ENCODE measurements at places on chromosomes 5 and 9.
A peak's percentile ranks its signal among the peaks of the same experiment; 100 is the strongest.

DNA sequence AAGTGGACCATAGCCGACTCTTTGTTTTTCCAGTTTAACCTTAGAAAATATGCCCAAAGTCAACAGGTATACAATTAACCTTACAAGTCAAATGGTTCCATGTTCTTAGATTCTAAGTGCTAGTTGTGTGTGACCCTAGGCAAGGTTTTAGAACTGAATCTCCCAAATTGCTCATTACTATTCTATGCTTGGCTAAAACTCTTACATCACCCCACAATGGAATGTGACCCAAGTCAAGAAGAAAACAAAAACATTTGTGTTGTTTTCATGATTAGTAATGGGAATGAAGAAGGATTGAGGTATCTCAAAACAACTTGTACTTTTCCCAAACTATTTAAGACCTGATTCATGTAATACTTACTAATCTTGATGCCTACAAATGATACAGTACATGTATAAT is 159.2 kb downstream of the ARRDC3 start:
- no peak for DNase-seq

GRCh38 chr5:57034201-57034916 is 82.4 kb upstream of the MIER3 start:
- DNase-seq: peak; percentile 83

DNA sequence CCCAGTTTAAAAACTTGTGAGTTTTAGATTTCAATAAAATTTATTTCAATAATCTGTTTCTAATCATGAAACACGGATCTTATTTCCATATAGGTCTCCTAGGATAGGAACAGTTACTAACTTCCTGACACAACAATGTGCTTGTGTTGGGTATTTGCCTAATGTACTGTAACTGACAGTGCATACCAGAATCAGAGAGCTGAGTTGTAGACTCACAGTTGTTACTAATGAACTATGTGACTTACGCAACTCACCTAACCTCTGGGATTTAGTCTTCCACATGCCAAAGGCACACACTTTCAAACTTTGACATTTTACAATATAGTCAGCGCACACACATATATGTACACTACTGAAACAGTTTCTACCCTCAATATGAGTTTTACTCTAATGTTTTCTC is 77.7 kb downstream of the HOMER1 start:
- DNase-seq: no peak

DNA sequence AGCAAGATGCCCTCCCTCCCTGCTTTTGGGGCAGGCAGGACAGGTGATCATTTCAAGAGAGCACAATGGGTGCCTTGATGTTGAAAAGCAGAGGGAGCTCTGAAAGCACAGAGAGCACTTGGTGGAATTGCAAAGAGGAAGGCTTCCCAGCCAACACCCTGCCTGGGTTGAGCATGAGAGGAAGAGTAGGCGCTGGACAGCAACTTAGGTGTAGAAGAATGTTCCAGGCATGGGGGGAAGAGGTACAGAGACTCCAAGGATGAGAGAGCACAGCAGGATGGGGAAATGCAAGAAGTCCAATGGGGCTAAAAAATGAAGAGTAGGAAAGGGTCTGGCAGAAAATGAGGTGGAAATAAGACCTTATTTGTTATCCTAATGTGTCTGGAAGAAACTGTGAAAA is 144.8 kb downstream of the TRIM36 start:
- no peak for DNase-seq

DNA sequence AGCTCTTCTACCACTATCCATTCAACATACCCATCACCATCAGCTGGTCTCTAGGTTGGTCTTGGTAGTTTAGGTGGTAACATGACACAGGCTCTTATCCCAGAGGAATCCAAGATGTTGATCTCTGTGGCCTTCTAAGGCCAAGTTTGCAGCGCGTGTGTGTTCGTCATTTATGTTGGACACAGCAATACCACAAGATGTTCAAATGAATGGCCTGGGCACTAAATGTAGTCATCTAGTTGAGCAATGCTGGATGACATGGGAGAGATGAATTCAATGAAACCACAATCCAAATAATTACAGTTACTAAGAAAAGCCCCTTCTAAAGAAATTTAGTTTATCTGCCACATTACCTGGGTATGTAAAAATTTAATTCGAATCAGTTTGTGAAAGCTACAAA is 292.4 kb downstream of the MRPS30 start:
- no peak for DNase-seq

DNA sequence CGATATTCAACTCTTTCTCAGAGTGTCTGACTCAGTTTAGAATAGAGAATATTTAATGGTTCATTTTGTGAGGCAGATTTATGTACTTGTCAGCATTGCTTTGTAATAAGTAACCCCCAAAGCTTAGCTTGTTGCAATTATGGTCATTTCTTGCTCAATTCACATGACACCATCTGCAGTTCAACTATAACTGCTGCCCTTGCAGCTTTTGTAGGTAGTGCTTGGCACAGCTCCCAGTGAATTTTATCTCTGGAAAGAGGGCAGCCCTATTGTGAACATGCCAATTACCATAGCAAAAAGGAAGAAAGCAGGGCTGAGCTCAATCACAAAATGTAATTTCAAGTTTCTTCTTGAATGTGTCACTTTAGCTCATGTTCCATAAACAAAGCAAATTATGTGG is 1587.7 kb upstream of the ACO1 start:
- DNase-seq: no peak

- no peak for DNase-seq
Measured at GRCh38 chr9:105636331-105636730, 25.9 kb upstream of the TAL2 start.

- no peak for DNase-seq
Measured at GRCh38 chr9:121878271-121878822, 214.8 kb downstream of the TTLL11 start.

DNA sequence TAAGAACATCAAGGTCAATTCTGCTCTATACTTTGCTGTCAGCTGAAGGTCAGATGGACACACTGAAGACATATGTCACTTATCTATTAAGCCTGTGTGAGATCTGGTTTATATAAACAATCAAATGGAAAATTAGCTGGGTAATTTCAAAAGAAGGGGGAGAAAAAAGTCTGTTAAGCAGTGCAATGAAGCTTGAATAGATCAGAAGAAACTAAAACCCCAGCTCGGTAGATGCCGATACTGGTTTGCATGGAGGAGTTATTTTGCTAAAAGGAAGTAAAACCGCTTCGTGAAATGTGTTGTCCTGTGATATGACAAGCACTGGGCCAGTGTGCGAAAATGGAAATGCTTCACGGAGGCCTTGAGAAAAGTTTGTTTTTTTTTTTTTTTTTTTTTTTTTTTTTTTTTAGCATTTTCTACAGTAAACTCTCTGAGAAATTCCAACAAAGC is 148.8 kb downstream of the MEF2C start:
- no peak for DNase-seq

GRCh38 chr5:75668977-75669689 is 48.1 kb downstream of the POC5 start:
- peak; percentile 78 for DNase-seq

GRCh38 chr5:24899180-24899579 is 254.4 kb upstream of the CDH10 start:
- DNase-seq: no peak

GRCh38 chr9:36150574-36151315 is 14.2 kb downstream of the GLIPR2 start:
- no peak for DNase-seq

- no peak for DNase-seq
Measured at GRCh38 chr9:78938821-78939220, 632.9 kb upstream of the TLE4 start.

DNA sequence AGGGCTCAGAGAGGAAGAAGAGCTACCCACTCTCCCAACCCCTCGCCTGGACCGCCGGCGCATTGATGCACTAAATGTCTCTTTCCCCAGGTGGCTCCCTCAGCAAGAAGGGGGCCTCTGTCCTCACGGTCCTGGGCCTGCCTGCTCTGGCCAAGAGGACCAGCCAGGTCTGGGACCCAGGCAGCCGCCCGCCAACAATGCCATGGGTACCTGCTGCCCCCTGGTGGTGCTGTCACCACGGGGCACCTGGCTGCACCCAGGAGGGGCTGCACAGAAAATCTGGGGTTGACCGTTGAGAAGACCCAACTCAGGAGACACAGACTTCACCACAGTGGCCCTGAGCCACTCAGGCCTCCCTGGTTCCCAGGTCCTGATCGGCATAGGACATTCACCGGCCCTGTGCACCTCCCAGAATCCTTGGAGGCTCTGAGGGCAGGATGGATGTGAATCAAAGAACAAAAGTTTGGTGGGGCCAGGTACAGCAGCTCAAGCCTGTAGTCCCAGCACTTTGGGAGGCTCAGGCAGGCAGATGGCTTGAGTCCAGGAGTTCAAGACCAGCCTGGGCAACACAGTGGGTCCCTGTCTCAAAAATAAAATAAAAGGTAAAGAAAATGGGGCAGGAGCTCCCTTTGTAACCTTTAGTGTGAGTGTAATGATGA is 2.4 kb upstream of the VAV2 start:
- peak; percentile 91 for DNase-seq

DNA sequence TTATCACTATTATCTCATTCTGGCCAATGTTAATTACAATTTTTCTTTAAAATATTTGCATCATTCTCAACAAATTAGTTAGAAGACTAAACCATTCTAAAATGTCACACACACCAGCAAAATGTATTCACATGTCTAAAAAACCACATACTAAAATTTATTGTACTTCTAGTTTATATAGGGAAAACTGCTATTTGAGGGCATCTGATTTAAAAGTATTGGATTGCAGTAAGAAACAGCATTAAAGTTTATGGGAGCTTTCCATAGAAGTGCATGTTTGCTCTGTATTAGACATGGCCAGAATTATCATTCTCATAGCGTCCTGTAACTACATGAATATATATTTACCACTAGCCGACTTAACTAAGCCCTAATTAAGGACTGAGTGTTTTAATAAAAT is 150.3 kb downstream of the PBX3 start:
- no peak for DNase-seq
